Motor neuron (in vitro differentiated cells): ENCODE measurements at places on chromosomes 2 and 18. TPM values are rescaled to one million over a fixed set of nuclear protein-coding genes. Genes with fewer than 3 reads are reported as not detected.

The NDC80 gene
- total RNA-seq = 1.5 and 2.2 TPM in 2 replicates

The KCNF1 gene
- 0.34 and 0.35 TPM in 2 replicates for total RNA-seq

The PLA2R1 gene
- 31.2 and 39.8 TPM in 2 replicates for total RNA-seq

The CNGA3 gene
- 13.5 and 14.0 TPM in 2 replicates for total RNA-seq

The KIAA2012 gene
- 0.27 and 0.63 TPM in 2 replicates for total RNA-seq

The DCC gene
- total RNA-seq = 0.04 and 2.3 TPM in 2 replicates

The LINC00305 gene
- total RNA-seq = not detected in 2 replicates

The KLHL41 gene
- total RNA-seq = 0.63 and 0.91 TPM in 2 replicates

The CKAP2L gene
- total RNA-seq = 0.73 and 1.7 TPM in 2 replicates

DNA sequence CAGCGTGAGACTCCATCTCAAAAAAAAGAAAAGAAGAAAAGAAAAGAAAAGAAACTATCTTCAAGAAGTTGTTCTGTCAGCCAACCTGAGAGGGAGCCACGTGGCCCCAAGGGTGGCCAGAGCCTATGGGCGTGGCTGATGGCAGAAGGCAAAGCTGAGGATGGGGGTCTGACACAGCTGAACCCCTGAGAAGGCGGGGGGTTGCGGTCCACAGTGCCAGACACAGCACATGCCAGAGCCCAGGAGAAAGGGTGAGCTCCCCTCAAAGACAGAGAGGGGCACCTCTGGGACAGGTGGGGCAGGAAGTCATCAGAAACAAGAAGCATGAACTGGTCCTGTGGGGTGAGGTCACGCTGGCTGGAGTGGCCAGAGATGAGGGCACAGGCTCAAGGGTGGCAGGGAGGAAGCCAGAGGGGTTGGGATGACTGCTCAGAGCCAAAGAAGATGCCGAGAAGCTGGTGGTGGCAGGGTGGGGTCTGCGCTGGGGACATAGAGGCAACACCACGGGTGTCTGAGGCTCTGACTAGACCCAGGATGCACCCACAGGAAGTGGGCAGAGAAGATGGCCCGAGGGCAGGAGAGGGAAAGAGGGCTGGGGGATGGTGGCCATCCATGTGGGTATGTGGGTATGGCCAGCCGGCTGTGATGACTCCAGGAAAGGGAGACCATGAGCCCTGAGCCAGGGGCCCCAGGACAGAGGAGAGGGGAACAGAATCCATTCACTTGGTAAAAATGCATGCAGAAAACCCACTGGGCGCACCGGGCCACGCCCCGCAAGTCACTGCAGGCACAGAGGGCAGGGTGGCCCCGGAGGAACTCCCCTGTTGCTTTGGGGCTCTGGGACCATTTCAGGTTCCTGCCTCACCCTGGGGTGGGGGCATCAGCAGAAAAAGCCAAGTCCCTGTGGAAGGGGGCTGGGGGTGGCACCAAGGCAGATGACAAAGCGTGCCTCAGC is 8.4 kb downstream of the KIF1A start:
- ATAC-seq = no peak

- no peak for ATAC-seq
These were observed 32.3 kb downstream of the UBXN4 start for GRCh38 chr2:135773917-135774316.

GRCh38 chr2:158202161-158202815 is 100.6 kb downstream of the UPP2 start:
- ATAC-seq = no peak

DNA sequence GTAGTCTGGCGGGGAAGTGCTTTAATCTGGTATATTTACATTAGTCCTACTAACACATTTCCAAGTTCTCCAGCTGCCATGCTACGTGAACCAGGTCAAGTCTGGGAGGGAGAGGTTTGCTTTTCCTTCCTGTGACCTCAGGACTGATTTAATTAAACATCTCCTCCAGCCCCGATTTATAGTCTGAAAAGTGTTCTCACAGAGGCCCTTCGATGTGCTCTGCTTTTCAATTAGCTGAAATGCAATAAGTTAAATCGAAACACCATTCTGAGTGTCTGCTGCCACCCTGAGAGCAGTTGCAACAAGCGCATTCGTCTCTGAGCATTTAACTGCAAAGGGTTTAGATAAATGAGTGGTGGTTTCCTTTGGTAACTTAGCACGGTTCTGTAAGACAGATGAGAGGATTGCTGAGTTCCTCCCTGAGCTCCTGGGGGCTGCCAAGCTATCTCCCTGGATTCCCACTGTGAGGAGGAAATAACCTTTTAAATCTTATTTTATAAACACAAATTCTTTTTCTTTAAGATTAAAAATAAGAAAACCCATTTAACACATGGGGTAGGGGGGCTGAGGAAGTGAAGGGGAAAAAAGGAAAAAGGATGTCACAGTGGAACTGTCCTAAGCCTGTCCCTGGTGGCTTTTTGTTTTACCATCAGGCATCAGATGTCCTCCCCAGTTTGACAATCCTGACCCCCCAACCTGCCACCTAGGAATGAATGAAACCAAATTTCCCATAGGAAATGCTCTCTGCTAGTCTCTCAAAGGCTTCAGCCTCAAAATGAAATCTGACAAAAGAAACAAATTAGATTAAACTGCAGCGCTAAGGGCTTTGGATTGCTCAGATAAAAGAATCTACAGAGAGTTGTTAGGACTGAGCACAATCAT is 56.5 kb upstream of the CREB1 start:
- peak; percentile 88 for ATAC-seq

GRCh38 chr18:57921708-57922107 is 118.6 kb upstream of the ATP8B1 start:
- ATAC-seq = peak; percentile 17

DNA sequence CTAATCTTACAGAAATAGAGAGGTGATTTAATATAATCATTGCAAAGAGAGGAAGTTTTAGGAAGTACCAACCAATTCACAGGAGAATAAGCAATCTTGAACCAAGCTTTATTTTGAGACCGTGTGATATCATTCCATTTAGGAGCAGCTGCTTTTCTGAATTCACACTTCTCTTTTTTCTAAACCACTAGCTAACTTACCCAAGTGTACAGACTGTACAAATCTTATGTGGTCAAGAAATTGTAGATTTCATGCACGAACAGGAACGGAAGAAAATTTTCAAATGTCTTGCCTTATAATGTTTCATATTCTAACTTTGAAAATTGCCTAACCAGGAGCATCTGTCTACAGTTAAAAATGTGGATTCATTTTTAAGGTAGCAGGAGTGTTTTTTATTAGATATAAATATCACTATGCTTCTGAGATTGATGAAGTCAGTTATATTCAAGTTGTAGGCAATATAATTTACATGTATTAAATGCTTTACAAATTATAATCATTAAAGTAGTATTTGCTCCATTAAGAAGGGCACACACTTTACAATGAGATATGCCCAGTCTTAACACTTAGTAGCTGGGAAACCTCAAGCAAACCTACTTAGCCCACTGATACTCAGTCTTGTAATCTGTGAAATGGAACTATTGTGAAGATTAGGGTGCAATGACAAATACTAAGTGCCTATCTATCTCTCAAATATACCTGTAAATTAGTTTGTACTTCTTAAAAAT is 302.2 kb upstream of the STON1 start:
- no peak for ATAC-seq

DNA sequence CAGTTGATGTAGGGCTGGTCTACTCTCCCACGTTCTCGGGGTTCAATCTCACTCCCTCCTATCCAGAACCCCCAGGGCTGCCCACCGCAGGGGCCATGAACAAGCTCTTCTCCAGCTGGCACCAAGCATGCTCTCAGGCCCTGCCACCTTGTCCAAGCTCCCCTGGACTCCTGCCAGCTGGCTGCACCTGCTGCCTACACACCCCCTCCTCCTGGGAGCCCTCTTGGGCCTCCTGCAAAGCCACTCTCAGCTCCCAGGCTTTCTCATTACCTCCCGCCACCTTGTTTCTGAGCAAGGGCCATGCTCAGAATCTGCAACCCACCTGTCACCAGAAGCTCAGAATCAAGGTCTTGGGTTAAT is 56.0 kb downstream of the HDAC4 start:
- no peak for ATAC-seq

DNA sequence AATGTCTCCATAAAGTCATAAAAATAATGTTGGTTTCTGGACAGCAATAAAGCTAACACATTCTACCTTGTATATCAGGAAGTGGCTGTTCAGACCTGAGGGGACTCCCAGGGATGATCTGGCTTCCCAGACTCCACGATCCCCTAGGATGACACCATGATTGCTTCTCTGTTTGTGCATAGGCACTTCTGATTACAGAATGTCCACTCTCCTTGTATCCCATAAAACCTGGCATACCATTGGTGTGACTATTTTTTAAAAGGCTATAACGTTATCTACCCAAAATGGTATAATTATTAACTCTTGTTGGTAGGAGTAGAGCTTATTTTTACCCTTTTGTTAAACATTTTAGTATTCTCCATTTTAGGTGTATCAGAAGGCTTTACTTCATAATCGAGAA is 57.1 kb downstream of the PTH2R start:
- no peak for ATAC-seq

- no peak for ATAC-seq
These were observed 287.4 kb downstream of the MBD2 start for GRCh38 chr18:53937037-53937436.

DNA sequence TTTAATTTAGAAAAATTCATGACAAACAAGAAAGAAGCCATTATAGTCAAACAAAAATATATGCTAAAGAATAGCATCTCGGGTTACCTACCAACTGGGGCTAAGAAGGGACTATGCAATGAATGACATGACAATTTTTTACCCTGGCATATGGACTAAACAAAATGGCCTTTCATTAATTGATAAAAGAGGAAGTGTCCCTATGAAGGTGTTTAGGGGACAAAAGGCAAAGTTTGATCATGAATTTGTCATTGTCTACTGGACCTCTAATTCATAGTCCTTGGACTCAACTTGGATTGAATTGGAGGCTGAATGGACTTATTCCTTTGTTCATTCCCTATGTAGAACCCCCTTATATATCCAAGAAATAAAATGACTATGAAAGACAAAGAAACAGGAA is 12.7 kb downstream of the MAIP1 start:
- ATAC-seq = no peak

DNA sequence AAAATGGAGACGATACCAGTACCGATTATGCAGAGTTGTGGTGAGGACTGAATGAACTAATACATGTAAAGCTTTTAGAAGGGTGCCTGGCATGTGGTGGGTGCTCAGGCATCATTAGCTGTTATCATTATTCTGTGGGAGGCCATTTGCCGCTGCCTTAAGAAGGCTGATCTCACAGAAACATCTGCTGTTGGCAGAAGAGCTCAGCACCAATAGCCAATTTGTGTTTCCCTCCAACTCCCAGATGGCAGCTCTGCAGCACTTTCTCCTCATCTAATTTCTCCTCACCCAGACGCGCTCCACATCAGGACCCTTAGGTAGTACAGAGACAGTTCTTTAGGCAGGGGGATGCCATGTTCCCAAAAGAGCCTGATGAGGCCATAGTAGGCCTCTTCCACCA is 15.8 kb upstream of the CYP1B1 start:
- peak; percentile 6 for ATAC-seq

- ATAC-seq = no peak
These were observed 349.9 kb downstream of the CTNNA2 start for GRCh38 chr2:79862756-79863155.

- ATAC-seq = no peak
These were observed 37.7 kb upstream of the RTN4 start for GRCh38 chr2:55087936-55088335.

GRCh38 chr2:201862843-201863242 is 56.5 kb downstream of the CDK15 start:
- no peak for ATAC-seq

DNA sequence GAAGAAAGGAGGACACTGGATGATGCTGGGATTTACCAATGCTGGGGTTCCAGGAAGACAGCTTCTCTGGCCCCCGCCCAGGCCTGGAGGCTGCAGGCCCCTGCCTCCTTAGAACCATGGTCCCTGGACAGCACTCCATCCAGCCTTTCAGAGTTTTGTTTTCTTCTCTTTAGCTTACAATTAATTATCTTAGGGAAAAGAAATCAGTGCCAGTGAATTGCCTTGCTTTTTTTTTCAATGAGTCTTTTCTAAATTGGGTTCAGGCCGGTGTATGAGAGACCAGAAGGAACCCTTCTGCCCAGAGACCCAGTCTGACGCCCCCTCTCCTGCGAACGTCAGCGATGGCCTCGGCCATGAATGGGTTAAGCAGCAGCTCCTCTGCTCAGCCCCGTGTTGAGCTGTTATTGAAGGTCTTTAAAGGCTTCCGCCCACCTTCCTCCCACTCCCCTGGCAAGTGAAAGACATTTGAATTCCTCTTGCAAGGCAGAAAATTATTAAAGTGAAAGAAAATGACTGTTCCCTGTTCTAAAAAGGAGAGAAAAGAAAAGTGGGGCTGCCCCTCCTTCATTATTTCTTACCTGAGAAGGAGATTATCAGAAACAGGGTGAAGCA is 65.7 kb upstream of the CHMP1B start:
- no peak for ATAC-seq

GRCh38 chr2:119291588-119292167 is 68.0 kb downstream of the STEAP3 start:
- peak; percentile 40 for ATAC-seq

GRCh38 chr2:197195518-197195917 is 115.1 kb downstream of the ANKRD44 start:
- no peak for ATAC-seq

- no peak for ATAC-seq
These were observed 16.7 kb downstream of the L3MBTL4 start for GRCh38 chr18:6397931-6398566.

- peak; percentile 87 for ATAC-seq
These were observed at the start of gene NHEJ1 for GRCh38 chr2:219160186-219161017. Gene NHEJ1, minus strand, starts transcription at chr2:219160815. Its CDS starts 2,453 bp downstream, at chr2:219158362.

DNA sequence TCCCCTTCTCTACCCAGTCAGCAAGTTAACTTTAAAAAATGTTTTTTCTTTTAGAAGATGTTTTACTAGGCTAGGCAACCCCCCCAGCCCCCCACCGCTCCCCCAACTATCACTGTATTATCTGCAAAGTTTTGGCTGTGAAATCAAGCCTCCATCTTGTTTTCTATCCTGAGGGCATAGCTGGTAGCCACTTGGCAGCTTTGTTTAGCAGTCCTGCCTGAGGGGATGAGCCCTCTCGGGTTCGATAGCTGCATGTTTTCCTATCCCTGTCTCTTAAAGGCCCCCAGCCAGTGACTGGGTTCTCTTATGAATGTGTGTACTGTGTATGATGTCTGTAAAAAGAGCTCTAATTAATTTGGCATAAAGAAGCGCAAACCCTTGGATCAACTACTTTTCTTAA is 43.4 kb downstream of the MRO start:
- ATAC-seq = no peak

GRCh38 chr18:25935356-25935755 is 155.1 kb downstream of the SS18 start:
- ATAC-seq = no peak
